Amygdala (tissue), 56 donors: ENCODE measurements at places on chromosomes 2 and 18.

DNA sequence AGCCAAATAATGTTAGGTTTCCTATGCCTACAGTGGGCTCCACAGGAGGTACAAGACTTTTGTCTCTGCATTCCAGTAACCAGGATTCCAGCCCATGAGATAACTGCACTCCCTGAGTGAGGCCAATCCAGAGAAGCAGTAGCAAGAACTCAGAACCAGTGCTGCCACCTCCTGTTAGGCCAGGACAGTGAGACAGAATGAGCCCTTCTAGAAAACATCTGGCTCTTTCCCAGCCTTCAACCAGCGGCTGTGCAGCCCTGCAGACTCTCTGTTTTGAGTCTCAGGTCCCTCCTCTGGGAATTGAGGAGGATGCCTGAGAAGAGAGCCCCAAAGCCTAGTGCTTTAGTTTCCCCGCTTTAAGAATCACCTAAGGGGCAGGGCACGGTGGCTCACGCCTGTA is 44.2 kb downstream of the ARID5A start:
- no peak for DNase-seq

GRCh38 chr2:188294352-188294926 is 2.8 kb downstream of the GULP1 start:
- no peak for DNase-seq

DNA sequence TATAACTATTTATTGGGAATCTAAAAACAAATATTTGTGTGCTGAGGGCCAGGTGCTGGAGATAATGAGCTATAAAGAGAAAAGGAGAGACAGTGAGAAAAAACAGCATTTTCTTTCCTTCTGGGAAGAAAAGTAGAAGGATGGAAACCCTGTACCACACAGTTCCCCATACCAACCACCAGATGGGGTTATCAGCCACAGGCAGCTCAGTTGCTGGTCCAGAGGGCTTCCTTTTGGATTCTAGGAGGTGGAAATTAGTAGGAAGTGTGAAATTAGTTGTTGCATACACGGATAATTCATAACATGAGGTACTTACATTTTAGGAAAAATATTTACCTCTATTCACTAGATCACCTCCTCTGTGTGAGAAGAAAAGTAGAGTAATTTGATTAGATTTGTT is 237.0 kb upstream of the FOSL2 start:
- no peak for DNase-seq

GRCh38 chr18:79577451-79578395 is 101.9 kb upstream of the CTDP1 start:
- no peak for DNase-seq

DNA sequence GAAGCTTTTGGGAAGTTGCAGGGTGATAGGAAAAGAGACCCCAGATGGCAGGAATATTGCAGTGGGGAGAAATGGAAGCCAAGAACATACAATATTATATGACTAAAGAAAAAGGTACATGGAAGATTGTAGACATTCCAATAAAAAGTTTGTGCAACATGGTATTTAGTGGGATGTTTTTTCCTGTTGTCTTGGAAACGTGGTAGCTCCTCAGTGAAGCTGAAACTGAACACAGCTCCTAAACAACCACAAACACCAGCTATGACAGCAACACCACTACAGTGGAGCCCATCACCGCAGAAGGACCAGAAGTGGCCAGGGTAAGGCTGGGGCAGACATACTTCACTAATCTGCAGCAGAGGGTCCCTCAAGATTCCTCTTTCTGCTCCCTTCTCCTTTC is 246.8 kb downstream of the CDH20 start:
- DNase-seq = no peak

GRCh38 chr2:189648846-189649509 is 12.3 kb upstream of the ASNSD1 start:
- DNase-seq = no peak

GRCh38 chr2:59353306-59353921 is 1112.3 kb upstream of the FANCL start:
- DNase-seq = no peak

GRCh38 chr18:50151926-50152325 is 43.0 kb downstream of the MYO5B start:
- DNase-seq = no peak

- DNase-seq = no peak
These were observed 101.5 kb upstream of the GALNT5 start for GRCh38 chr2:157155992-157156391.

- no peak for DNase-seq
These were observed 146.6 kb downstream of the ZNF516 start for GRCh38 chr18:76348267-76349066.

GRCh38 chr18:42654556-42654955 is 460.9 kb downstream of the RIT2 start:
- no peak for DNase-seq

DNA sequence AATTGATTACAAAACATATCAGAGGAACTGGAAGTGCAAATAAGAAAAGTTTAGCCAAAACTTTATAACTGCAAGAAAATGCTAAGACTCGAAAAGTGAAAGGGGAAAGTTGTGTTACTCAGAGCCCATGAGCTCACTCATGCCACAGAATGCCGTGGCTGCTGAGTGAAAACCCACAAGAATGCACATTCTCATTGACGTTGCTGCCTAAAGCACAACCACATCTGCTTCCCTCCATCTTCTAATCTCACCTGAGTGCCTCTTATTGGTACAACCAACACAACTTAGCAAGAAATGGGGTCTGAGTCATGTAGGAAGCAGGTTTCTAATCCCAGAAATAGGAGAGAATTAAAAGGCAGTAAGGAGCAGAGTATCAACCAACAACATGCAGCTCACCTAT is 259.7 kb downstream of the LNPK start:
- no peak for DNase-seq

GRCh38 chr18:64275593-64276300 is 126.9 kb upstream of the LINC00305 start:
- no peak for DNase-seq

DNA sequence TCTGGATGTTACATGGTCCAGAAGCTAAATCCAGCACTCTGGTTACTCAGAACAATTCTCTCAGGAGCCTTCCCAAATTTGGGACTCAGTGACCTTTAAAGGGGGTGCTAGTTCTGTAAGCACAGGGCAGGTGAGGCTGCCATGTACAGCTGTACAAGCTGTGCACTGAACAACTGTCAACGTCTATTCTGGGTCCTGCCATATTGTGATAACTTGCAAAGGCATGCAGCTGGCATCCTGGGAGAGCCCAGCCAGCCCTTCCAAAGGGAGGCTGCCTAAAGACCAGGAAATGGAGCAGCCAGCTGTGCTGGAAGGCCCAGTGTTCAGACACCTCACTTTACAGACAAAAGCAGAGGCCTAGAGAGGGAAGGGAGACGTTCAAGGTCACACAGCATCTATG is 204.8 kb downstream of the KLHL29 start:
- DNase-seq = no peak

- no peak for DNase-seq
These were observed 166.3 kb upstream of the TNP1 start for GRCh38 chr2:217026161-217026560.

DNA sequence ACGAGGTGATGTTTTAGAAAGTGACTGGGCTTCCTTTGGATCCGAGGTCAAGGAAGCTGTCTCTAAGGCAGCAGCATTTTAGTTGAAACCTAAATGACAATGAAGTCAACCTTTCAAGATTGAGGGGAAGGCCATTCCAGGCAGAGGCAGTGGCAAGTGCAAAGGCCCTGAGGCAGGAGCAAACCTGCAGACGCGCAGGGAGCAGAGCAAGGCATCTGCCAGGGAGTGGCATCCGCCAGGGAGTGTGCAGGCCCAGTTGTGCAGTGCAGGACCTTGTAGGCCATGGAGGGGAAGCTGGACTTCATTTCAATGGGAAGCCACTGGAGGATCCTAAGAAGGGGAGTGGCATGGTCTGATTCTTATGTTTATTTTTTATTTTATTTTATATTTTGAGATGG is 154.7 kb upstream of the SIX3 start:
- DNase-seq = no peak

DNA sequence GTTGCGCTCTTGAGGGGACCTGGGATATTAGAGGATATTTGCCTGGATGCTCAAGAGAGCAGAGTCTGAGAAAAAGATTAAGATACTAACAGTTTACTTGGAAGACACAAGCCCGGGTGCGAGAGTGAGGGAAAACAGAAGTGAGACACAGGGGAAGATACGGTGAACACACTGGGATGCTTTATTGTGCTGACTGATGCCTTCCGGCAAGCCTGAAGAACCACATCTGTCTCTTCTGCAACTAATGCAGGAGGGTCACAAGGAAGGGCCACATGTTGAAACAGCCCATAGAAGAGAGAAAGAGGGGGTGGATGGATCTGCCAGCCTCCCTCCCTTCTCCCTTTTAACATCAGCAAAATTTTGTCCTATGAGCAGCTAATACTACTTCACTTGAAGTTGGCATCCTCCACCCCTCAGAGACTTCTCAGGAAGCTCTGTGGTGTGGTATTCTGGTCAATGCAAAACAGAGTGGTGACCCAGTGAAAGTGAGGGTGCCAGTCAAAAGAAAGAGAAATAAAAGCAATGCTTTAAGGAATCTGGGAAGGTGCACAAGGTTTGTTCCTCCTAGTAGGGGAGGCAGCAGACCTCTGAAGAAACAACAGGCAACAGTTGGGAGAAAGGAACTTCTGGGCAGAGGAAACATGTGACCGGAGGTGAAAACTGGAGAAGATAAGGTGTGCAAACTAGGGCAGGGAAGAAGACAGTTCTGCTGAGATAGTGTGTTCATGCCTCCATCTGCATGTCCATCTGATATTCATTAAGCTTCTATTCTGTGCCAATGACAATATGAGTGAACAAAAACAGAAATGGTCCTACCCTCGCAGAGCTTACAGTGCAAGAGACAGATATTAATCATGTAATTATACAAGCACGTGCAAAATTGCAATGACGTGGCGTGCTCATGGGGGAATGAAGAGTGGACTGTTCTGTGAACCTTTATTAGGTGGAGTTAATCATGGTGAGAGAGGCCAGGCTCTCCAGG is 107.1 kb downstream of the LYPD6B start:
- no peak for DNase-seq

- no peak for DNase-seq
These were observed 92.9 kb downstream of the COL5A2 start for GRCh38 chr2:189086710-189087109.

GRCh38 chr2:26852405-26853306 is 4.7 kb downstream of the DPYSL5 start:
- DNase-seq = no peak

- DNase-seq = no peak
These were observed 124.7 kb downstream of the ICOS start for GRCh38 chr2:204061241-204061640.

DNA sequence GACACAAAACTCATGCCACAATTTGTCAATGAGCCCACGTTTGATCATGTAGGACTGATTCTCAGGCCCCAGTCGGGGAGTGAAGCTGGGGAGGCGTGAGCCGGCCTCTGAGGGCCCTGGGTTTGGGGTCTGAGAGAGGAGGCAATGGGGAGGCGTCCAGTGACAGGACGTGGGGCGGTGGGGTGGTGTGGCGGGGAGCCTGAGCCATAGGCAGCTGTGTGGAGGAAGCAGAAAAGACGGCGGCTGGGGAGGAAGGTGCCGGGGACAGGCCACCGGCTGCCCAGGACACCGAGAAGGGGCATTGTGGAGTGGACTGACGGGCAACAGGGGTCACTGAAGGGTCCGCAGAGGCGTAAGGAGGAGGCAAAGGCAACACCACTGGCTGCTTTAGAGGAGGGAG is 7.2 kb downstream of the CHPF start:
- no peak for DNase-seq

- DNase-seq = no peak
These were observed 27.8 kb upstream of the CXXC1 start for GRCh38 chr18:50315100-50315871.

DNA sequence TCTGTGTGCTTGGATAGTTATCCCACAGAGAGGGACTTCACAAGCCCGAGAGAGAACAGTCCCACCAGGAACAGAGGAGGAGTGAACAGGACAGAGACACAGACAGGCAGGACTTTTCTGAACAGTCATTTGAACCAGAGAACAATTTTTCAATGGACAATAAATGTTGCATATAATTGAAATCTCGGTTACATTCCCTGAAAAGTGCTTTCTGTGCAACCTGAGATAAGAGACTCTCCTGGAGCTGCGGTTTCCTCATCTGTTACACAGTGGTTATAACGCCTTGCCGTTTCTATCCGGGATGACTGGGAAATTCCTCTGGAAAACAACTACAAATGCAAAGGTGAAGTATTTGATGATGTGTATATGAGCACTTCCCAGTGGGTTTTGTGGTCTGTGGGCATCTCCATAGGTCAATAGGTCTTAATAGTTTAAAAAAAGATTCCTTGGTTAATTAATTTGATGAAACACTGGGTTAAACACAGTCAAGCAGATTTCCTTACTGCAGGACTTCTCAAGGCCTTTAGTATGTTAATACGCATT is 87.2 kb upstream of the HPCAL1 start:
- no peak for DNase-seq

DNA sequence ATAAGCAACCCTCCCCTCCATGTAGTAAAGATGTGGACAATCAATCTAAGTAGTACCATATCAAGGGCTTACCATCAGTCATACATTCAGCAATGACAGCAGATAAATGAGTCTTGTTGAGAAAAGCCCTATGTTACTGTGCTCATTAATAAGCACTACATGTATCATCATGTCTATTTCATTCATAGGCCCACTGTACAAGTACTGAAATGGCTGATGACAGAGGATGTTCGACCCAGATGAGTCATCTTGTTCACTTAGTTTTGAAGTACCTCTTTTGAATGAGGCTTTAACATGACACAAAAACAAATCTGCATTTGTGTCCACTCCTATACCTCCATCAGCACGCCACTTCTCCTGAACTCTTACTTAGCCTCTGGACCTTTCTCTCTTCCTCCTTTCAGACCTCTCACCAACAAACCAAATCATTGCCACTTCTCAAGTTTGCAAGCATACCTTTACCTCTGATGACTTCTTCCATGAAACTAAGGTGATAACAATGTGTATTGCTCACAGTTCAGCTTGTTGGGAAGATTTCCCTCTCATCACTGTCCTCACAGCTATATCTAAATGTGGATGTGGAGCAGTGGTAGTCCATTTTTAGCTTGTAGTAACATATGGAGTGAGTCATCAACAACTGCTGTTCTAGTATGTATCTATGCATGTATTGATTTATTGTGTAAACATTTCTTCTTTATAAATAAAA is 921.0 kb upstream of the SLC39A10 start:
- DNase-seq = no peak

GRCh38 chr2:38700113-38700785 is 34.3 kb downstream of the GALM start:
- no peak for DNase-seq

- DNase-seq = no peak
These were observed 62.6 kb downstream of the DSEL start for GRCh38 chr18:67453901-67454300.

- no peak for DNase-seq
These were observed 33.1 kb downstream of the IRS1 start for GRCh38 chr2:226766352-226767055.

GRCh38 chr2:29898999-29899398 is 22.4 kb downstream of the ALK start:
- DNase-seq = no peak

DNA sequence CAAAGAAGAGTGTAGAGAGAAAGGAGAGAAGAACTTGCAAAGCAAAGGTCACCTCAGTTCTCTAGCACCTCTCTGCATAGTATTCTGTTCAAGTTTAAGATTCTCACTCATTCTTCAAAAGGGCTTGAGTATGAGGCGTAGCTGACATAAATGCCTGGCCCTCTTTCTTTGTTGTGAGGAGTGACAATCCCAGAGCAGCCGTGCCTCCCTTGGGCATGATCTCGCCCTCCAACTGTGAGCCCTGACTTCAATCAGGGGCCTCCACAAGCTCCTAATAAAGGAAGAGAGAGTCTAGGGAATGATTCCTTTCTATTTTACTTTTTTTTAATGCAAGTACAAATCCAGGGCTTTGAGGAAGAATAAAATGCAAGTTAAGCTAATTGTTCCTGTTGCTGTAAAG is 402.7 kb downstream of the LRP1B start:
- no peak for DNase-seq

GRCh38 chr2:225761396-225761795 is 361.9 kb downstream of the NYAP2 start:
- DNase-seq = no peak
